RPMI8226 (cell line): ENCODE measurements at places on chromosomes 3 and 15.

DNA sequence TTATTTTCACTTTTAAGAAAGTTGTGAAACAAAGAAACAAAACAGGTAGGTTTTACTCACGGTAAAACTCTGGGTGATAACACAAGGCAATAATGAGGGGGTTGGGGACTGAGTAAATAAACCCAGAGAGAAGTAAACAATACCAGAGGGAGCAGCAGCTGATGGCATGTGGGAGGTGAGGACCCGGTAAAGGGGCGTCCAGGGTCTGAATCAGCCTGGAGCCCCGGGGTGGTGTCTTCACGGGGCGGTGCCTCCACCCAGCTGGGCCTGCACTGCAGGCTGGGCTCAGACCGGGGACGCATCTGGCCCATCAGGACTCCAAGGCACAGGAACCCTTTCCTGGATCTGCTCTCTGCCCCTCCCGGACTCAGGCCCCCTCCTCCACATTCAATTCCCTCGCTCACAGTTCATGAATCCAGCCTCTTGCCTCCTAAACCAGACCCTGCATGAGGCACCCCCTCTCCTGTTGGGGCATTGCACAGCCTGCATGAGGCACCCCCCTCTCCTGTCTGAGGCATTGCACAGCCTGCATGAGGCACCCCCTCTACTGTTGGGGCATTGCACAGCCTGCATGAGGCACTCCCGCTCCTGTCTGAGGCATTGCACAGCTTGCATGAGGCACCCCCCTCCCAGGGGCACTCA, 73.9 kb upstream of the MFGE8 start:
- no peak for DNase-seq

DNA sequence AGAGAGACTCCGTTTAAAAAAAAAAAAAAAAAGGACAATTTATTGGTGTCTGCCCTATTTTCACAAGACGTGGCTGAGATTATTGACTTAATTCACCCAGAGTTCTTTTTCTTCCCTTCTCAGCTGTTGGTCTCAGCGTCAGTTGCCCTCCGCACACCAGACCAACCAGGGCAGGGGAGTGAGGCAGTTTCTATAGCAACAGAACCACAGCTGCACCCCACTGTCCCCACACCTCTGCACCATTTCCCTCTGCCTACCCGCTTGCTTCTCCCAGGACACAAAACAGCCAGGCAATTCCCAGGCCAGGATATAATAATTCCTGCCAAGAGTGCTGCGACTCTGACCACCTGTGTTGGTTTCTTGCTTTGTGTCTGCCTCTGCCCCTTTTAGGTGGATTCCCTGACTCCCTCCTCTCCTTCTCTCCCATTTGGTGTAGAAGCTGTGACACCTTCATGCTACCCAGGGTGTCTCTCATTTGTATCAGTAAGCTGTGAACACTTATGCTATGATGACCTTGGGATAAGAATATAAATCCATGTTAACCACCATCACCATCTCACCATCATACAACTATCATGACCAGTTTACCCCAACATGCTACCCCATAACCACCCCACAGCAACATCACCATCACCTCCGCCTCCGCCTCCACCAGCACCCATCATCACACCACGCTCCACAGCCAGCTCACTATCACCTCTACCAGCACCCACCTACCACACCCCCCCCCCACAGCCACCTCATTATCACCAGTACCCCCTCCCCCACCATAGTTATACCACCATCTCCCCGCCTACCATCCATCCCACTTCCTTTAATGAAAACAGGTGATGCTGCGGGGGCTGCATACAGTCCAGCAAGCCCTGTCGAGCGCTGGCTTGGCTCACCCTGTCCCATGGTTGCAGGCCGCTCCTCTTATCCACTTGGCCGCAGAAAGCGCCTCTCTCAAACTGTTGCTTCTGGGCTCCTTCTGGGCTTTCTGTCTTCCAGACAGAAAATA, 589 bp downstream of the EPB42 start:
- no peak for DNase-seq

DNA sequence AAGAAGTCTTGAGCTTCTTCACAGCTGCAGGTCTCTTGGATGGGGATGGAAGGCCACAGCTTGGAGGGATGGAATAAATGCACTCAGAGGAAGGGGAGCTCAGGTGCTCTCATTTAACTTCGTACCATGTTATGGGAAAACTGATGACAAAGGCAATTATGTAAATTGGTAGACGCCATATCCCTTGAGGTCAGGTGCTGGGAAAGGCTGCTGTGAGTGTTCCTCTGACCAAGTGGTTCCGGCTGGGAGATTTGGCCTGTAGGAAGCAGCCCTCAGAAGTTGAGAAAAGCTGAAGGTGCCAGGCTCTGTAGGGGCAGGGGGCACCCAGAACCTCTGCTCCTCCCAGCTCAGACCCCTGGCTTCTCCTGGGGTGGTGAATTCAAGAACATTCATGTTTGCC, 47.1 kb downstream of the FAH start:
- DNase-seq, result no peak

DNA sequence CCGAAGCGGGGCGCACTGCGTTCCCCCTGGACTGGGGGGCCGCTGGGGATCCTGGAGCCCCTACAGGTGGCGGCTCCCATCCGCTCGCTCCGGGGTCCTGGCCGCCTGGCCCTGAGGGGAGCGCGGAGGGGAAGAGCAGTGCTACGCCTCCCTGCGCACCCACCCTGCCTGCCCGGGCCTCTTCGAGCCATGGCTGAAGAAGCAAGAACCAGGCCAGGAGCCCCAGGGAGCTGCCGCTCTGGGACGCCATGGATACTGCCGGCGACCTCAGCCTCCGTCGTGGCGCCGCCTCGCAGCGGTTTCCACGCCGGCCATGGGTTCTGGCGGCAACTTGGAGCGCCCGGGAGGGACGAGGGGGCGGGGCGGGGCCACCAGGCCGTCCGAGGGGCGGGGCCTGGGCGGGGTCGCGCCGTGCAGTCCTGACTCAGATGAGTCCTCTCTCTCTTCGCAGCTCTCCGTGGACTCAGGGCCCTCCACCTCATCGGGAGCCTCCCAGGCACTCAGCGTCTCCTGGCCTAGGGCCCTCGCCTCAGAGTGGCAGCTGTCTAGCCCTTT, 50.9 kb downstream of the MYL3 start:
- DNase-seq, result peak; percentile 58

- DNase-seq, result no peak
Observed at GRCh38 chr15:39888809-39889208, 31.3 kb downstream of the GPR176 start.

- no peak for DNase-seq
Observed at GRCh38 chr15:77596821-77597803, 35.6 kb downstream of the LINGO1 start.

DNA sequence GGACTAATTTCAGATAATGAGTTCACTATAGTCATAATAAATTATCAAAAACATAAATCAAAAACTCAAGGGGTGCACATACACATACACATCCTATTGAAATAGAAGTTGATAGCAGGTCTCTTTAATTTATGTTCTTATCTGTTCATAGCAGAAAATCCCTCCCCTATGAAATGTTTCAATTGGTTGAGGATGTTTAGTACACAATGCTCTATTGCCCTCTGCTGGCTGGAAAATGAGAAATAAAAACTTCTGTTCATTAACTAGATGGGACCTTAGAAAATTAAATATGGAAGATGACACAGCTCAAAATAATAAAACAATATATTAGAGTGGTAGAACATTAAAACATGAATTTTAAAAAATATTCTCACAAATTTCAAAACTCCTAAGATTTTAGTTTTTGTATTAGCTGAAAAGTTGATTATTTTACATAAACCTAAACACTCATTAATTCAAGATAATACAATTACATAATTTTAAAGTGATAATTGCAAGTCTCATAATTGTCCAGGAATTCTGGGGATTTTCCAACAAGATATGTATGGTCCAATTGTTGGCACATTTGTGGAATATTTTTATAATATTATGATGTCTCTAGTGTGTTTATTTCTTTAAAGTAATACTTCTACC, 735.0 kb downstream of the ROBO1 start:
- DNase-seq, result peak; percentile 47

GRCh38 chr3:153442386-153442785, 280.4 kb downstream of the RAP2B start:
- no peak for DNase-seq

- no peak for DNase-seq
Observed at GRCh38 chr3:108096532-108097321, 5.9 kb upstream of the CD47 start.

DNA sequence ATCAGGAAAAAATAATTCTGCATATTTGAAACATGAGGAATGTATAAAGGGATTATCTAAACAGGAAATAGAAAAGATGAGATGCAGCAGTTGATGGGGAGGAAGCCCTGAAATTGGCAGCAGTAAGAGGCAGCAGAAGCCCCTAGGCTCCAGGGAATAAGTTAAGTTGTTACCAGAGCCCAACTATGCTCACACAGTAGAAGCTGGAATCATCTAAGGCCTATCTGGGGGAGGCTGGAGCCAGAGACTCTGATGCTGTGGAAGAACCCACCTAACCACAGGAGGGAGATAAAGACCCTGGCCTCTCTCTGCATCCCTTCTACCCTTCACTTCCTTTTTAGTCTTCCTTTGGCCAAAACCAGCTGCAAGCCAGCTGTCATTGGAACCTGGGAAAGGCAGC, 519.7 kb downstream of the DIPK2A start:
- DNase-seq, result no peak

- no peak for DNase-seq
Observed at GRCh38 chr3:43765521-43765971, 74.8 kb downstream of the ABHD5 start.

- DNase-seq, result no peak
Observed at GRCh38 chr3:39325236-39325635, 4.3 kb upstream of the CCR8 start.
